Activated CD8-positive, alpha-beta memory T cell treated with anti-CD3 and anti-CD28 coated beads for 1 hour (primary cell): ENCODE measurements at places on chromosomes 3 and 15.

DNA sequence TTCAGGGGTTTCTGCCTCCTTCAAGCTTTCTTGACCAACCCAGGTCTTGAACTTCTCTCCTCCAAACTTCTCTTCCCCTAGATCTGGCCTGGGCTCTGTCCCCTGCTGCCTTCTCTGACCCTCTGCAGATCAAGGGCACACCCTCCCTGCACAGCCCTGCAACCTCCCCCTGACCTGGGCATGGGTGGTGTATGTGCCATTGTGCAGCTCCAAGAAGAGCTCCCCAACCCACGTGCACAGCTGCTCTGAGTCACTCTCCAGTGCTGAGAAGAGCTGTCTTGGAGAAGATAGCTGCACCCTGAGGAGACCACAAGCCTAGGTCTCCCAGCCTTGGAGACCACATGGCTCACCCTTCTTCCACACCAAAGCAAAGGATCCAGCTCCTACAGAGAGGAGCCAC lies 8.0 kb downstream of the MAN2C1 start:
- no peak for DNase-seq

DNA sequence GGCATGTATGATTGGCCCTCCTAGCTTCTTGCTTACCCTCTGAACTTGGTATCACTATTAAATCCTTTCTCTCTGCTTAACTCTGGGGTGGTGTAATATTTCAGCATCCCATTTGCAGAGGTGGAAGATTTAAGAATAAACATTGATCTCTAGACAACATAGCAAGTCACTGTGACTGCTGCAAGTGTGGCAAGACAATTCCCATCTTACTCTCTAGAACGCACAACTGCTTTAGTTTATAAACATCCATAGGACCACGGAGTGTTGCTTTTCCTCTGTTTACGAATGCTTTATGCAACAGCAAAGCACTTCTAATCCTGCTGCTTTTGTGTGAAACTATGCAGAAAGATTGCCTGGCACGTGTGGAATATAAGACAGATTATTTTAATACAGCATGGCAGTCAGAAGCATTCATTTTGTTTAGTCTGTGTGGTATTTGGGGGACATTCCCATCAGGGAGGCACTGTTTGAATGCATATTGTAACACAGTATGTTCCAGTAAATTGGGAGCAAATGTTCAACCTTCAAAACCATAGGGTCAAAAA lies 338.9 kb upstream of the TMCO5A start:
- no peak for DNase-seq

DNA sequence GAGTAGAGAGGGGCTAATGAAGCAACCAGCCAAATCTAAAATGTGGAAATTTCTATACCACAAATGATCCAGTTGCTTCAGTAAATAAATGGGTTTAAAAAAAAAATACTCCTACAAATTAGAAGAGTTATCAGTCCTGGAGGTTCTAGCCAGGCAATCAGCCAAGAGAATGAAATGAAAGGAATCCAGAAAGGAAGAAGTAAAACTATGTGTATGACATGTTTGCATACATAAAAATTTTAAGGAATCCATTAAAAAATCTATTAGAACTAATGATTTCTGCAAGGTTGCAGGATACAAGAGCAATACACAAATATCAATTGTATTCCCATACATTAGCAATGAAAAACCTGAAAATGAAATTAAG lies 9.6 kb downstream of the MESP2 start:
- DNase-seq: no peak

GRCh38 chr15:71844916-71845315 lies 34.6 kb downstream of the NR2E3 start:
- DNase-seq: no peak

DNA sequence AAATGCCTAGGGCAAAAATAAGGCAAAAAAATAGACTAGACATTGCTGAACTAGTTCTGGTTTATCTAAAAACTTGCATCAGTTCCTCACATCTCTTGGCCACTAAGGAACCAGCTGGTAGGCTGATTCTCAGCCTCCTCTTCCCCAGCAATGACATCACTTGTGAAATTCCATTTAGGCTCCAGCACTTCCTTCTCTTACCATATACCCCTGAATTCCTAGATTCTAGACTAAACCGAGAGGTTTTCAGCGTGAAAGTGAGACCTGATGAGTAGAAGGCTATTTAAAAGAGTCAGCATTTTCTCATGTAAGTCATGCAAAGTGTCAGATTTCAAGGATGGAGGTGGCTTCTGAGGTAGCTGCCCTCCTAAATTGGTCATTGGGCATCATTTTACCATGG lies 247.1 kb upstream of the CDIN1 start:
- no peak for DNase-seq

DNA sequence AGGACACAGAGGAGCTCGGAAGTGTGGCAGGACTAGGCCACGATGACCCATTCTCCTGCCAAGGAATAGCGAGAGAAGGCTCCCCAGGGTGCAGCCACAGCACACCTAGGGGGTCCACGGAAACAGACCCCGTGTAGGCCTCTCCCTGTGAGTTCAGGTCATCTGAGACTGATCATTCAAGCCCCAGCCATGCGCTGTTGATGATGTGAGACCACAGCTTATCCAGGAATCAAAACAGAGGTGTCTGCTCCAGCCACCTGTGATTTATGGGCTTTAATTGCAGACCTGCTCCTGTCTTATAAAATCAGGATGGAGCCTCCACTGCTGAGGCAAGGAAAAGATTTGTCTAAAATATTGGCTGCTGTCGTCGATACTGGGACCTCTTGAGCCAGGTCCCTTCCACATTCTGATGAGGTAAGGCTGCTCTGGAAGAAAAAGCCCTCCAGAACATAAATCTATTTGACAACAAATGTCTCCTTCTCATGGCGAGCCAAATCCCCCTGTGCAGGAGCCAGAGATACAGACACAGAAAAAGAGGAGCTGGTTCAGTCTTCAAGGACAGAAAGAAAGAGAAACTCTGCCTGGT lies 186.7 kb downstream of the TJP1 start:
- no peak for DNase-seq
